Stimulated activated CD8-positive, alpha-beta memory T cell treated with anti-CD3 and anti-CD28 coated beads, Interleukin-2, amount 100 ng/mL, for 1 hour (primary cell): ENCODE measurements at places on chromosomes 2 and 18.

GRCh38 chr2:99153921-99154604 is 679 bp downstream of the TSGA10 start:
- DNase-seq, result no peak

DNA sequence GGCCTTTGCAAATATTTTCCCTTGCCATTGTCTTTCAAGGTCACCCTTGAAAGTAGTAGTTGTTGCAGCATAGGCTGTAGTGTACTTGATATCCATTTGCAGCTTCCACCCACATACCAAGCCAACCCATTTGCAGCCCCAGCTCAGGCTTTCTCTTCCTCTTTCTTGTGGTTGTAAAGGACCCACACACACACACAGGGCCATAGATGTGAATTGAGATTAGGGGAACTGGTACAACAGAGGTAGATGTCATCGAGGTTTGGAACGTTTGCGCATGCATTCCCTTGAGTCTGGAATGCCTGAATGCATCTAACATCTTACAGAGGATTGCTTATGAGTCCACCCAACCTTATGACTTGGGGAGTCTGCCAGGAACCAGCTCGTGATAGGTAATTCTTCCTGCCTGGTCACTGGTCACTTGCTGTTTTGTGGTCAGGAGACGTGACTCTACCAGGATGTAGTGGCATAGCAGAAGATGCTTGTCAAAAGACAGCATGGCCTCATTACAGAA is 91.9 kb downstream of the MRPS9 start:
- no peak for DNase-seq

- no peak for DNase-seq
These were observed 289.4 kb upstream of the CXCR4 start for GRCh38 chr2:136407117-136407951.

DNA sequence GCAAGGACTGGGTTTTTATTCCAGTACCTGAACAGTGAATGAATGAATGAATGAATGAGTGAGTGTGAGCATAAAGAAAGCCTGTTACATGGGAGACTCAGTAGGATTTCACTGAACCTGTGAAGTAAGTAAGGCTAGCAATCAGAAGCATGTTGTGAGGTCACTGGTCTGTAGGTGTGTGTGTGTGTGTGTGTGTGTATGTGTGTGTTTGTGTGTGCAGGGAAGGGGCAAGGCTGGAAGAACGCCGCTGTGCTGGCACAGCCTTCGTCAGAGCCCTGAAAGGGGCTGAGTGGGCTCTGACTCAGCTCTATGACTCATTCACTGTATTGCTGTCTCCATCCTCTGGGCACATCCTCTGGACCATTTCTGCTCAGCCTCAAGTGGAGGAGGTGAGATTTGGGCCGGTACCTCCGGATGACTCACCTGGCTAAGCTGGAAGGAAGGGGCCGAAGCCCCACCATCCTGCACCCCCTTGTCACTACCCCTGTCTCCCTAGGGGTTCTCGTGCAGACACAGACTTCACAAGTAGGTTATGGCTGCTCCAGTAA is 51.4 kb upstream of the MRPL33 start:
- DNase-seq, result no peak

DNA sequence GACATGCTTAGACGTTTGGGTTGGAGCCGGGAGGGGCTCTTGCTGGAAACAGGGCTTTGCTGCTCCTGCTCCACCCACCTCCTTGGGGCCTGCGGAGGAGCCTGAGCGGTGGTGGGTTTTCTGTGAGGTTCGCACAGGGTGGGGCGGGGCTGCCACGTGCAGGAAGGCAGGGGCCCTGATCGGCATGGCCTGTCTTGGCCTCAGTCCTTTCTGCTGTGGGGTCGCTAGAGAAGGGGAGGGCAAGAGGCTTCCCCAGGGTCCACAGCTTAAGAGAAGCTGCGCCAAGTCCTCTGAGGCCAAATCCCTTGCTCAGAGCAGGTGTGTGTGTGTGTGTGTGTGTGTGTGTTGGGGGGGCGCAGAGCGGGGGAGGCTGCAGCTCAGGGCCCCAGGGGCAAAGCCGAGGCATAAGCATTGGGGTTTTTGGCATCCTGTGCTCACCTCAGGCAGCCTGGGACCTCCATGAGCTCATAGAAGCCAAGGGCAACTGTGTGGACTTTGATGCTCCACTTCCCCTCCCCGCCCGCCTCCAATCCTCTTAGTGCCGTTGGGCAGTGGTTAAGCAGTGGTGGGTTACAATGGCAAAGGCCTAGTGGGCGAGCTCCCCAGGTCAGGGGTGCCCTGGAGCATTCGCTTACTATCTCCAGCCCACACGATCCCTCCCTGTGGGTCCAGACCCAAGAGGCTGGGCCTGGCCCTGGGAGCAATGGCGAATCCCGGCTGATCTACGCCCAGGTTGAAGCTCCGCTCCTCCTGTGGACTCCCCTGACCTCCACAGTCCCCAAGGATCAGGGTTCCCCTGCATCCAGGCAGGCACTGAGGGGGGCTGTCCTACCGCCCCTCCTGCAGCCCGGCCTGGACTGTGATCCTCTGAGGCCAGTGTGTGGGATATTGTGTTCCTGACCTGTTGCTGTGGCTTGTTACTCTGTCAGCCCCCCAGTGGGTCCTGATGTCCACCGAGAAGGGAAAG is 28.9 kb downstream of the TOGARAM2 start:
- DNase-seq, result no peak

DNA sequence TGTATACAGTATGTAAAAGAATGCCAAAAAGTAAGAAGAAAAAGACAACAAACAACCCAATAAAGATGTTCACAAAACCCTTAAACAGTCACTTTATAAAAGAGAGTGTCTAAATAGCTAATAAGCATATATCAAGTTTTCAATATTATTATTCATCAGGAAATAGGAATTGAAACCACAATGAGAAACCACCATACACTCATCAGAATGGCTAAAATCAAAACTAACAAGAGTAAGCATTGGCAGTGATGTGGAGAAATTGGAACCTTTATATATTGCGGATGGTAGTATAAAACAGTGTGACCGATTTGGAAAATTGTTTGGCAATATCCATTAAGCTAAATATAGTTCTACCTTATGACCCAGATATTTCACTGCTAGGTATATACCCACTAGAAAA is 20.5 kb upstream of the TGFA start:
- DNase-seq, result no peak

- no peak for DNase-seq
These were observed 210.1 kb upstream of the STON1 start for GRCh38 chr2:48319863-48320262.

DNA sequence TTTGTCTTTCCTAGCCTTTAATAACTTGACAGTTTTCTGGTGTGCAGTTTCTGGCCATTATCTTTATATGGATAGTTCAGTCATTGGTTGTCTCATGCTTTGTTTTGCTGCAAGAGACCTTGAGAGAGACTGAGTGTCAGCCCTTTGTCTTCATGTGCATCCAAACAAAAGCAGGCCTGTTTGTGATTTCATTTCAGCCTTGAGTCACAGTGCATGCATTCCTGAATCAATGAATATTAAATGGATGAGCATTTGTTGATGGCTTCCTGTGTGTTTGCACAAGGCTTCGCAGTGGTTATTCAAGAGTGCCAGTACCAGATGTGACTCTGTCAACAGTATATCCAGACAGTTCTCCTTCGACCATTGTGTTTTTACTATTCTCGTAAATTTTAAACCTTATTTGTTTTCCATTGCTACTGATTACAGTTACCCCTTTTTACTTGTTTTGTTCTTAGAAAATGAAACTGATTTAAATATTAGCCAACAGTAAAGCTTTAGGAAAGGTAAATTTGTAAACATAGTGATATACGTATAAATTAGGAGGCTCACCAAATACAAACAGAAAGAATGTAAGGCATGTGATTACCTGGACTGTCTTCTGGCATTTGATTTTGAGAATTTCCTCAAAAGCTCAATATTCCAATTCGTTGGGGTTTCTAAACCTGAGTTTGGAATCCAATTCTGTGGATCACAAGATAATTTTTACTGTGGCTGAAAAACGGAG is 319.8 kb downstream of the CTNNA2 start:
- no peak for DNase-seq

- no peak for DNase-seq
These were observed 109.1 kb upstream of the CTDP1 start for GRCh38 chr18:79570266-79571201.

DNA sequence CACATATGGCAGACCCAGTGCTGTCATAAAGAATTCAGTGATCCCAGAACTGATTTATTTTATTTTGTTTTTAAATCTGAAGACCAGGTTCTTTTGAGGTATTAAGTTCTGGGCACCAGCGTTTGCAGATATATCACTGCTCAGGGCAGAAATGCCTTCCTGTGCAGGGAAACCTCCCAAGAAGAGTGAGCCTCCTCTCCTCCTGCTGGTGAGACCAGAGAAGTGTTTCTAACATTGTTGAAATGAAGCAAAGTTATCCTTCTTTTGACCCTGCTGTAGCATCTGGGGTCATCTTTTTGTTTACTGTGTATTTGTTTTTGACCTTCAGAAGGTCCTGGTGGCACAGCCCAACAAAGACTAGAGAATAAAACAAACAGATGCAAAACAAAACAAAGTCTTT is 94.0 kb downstream of the AQP4 start:
- DNase-seq, result no peak

DNA sequence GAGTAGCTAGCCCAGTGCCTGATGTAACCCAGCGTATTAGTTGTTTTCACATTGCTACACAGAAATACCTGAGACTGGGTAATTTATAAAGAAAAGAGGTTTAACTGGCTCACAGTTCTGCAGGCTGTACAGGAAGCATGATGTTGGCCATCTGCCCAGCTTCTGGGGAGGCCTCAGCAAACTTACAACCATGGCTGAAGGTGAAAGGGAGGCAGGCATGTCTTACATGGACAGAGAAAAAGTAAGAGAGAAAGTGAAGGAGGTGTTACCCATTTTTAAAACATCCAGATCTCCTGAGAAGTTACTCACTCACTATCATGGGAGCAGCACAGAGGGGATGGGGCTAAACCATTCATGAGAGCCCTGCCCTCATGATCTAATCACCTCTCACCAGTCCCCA is 6.1 kb upstream of the CYRIA start:
- DNase-seq, result no peak

GRCh38 chr2:239853706-239854327 is 171.3 kb downstream of the NDUFA10 start:
- DNase-seq, result no peak

DNA sequence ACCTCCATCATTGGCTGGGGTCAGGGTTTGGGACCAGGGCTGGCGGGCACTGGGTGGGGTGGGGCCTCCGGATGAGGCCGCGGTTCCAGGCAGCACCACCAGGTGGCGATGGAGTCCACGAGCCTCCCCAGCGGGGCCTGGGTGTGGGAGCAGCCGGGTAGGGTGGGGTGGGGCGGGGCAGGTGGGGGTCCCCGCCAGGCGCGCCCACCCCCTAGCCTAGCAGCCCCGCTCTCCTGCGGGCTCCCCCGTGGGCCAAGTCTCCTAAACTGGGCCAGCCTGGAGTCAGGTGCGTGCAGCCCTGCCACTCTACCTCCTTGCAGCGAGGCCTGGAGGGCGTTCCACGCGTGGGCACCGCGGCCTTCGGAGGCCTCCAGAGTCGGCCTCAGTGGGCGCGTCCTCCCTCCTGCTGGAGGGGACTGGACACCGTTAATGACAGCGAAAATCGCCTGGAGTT is 187.5 kb downstream of the TWIST2 start:
- peak; percentile 49 for DNase-seq

DNA sequence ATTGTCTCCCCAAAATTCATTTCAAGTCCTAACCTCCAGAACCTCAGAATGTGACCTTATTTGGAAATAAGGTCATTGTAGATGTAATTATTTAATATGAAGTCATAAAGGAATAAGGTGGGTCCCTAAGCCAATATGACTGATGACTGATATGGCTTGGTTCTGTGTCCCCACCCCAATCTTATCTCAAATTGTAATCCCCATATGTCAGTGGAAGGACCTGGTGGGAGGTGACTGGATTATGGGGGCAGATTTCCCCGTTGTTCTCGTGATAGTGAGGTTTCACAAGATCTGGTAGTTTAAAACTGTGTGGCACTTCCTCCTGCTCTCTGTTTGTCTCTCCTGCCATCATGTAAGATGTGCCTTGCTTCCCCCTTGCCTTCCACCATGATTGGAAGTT is 43.0 kb upstream of the BCL11A start:
- DNase-seq, result no peak

DNA sequence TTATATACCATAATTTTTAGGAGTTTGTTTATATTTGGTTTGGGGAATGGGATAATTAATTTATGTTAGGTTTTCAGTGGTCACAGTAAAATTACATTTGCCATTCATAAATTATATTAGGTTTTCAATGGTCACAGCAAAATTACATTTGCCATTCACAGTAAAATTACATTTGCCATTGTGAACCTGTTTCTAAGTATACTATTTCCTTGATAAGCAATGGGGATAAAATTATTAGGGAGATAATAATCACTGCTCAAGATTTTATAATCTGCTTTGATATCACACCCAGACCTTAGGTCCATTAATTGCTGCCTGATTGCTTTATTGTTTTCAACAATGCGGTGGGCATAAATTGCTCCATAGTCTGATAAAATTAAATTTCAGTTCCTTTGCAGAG is 124.6 kb downstream of the ASXL3 start:
- DNase-seq, result no peak

DNA sequence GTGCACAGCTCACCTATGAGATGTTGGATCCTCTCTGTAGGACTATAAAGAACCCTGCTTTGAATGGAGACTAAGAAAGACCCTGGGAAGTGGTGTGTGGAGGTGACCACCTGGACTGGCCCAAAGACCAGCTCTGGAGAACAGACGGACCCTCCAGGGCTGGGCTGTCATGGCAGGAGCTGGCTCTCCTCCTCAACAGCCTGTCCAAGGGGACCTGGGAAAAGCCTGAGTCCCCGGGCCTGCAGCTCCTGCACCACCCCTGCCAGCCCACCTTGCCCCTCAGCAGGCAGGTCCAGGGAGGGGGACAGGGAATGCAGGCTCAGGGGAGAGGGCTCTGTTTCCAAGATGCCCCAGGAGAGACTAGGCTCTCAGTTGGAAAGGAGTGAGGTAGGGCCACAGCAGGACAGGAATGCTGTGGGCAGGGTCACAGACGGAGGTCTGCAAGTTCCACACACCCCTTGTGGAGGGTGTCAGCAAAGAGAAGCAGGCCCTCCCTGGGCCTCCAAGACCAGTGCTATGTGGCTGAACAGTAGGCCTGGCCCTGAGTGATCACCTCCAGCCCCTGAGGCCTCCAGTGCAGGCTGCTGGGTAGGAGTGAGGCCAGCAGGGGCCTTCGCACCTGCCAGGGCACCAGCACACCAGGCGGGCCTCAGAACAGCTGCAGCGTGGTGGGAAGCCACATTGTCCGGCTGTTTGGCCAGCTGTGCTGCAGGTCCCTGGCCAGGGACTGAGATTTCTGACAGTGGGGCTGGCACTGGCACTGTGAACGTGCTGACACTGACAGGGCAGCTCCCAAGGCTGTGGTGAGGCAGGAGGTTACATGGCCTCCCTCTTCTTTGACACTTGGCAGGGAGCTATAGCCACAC is 86.4 kb upstream of the OTOS start:
- DNase-seq, result no peak

- no peak for DNase-seq
These were observed 840.4 kb downstream of the CPS1 start for GRCh38 chr2:211396815-211397214.

DNA sequence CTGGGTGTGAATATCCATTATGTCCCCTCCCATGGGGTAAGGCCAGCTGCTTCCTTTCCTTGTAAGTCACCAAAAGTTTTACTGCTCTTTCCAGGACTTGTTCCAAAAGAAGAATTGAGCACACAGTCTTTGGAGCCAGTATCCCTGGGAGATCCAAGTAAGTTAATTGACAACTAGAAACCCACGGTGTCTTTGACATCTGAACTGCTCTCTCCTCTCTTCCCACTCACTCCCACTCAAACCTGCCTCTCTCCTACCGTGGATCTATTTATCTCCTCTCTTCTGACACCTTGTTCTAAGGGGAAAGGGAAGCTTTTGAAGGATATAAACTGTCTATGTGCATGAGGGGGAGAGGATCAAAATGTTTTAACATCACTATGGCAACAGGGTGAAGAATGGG is 86.7 kb downstream of the VIT start:
- no peak for DNase-seq
